ENCODE measurements at places on chromosomes 5 and 9.

DNA sequence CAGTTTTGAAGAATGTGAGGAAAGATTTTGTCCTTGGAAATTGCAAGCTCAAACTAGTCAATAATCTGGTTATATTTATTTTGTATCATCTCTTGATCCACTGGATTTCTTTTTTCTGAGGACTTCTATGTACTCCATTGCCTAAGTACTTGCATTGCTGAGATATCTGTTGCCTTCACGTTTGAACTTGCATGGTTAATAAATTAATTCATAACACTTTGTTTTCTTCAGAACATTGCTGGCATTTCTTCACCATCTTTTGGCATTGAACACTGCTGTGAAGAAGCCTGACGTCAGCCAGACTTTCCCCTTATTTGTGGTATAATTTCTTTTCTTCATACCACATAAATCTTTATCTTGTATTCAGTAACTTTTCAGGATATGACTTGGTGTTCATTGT is 246.0 kb upstream of the KIF2A start:
- H3K27me3 ChIP-seq, result peaks cover 5% of the 10 kb centered on the region
- no peak for DNase-seq
- no peaks in the 10 kb centered on the region for H3K36me3 ChIP-seq
- H3K4me1 ChIP-seq, result no peaks in the 10 kb centered on the region
- H3K4me3 ChIP-seq, result no peak overlapping the region

DNA sequence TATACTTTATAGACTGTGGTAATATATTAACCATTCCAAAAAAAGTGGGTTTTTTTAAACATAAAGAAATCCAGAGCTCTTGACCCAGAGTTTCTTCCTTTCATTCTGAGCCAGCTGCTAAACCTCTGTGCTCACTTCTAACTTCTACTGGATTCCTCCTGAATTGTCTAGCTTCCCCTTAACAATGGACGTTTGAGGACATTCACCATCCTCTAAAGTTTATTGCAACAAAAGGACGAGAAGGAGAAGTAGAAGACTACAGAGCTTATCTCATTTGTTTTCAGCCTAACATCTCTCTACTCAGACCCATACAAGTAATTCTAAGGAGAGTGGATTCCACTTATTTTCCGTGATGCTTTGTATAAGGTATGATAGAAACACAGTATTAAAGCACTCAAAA is 284.2 kb downstream of the MAST4 start:
- H3K36me3 ChIP-seq, result no peaks in the 10 kb centered on the region
- no peaks in the 10 kb centered on the region for H3K27me3 ChIP-seq
- no peak for DNase-seq
- H3K4me3 ChIP-seq, result no peak overlapping the region
- no peak overlapping the region for H3K27ac ChIP-seq

- no peaks in the 10 kb centered on the region for H3K27me3 ChIP-seq
- H3K4me3 ChIP-seq, result no peak overlapping the region
- no peaks in the 10 kb centered on the region for H3K4me1 ChIP-seq
- DNase-seq, result no peak
- H3K27ac ChIP-seq, result no peak overlapping the region
- no peaks in the 10 kb centered on the region for H3K36me3 ChIP-seq
These were observed 63.8 kb upstream of the RARS1 start for GRCh38 chr5:168422431-168422830.

- H3K36me3 ChIP-seq, result peaks cover 3% of the 10 kb centered on the region
- H3K27ac ChIP-seq, result no peak overlapping the region
- no peaks in the 10 kb centered on the region for H3K27me3 ChIP-seq
These were observed 81.9 kb downstream of the MED27 start for GRCh38 chr9:131997779-131998178.

- H3K4me1 ChIP-seq, result no peaks in the 10 kb centered on the region
- no peaks in the 10 kb centered on the region for H3K36me3 ChIP-seq
- H3K4me3 ChIP-seq, result no peak overlapping the region
- H3K27me3 ChIP-seq, result no peaks in the 10 kb centered on the region
- H3K27ac ChIP-seq, result no peak overlapping the region
These were observed 393.8 kb upstream of the MEF2C start for GRCh38 chr5:89276566-89277305.

GRCh38 chr9:114233491-114234185 is 78.3 kb downstream of the COL27A1 start:
- DNase-seq, result peak; percentile 88
- no peaks in the 10 kb centered on the region for H3K36me3 ChIP-seq
- no peak overlapping the region for H3K4me3 ChIP-seq
- H3K27me3 ChIP-seq, result no peaks in the 10 kb centered on the region
- no peaks in the 10 kb centered on the region for H3K4me1 ChIP-seq

DNA sequence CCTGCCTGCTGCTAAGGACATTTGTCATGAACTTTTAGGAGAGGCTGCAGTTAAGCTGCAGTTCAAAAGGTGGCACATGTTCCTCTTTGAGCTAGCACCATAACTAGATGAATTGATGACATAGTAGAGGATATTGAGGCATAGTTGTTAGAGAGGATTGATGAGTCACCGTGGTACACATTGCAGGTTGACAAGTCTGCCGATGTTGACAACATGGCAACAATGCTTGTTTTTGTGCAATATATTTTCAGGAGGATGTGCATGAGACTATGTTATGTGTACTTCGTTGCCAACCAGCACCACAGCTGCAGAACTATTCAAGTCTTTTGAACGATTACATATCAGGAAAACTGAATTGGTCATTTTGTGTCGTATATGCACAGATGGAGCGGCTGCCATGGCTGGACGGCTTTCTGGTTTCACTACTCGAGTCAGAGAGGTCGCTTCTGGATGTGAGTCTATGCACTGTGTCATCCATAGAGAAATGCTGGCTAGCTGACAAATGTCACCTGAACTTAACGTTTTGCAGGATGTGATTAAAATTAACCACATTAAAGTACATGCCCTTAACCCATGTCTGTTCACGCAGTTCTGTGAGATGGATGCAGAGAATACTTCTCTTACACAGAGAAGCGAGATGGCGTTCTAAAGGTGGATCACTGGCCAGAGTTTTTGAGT is 24.2 kb downstream of the ANP32B start:
- no peaks in the 10 kb centered on the region for H3K4me1 ChIP-seq
- H3K27ac ChIP-seq, result no peak overlapping the region
- peaks cover 52% of the 10 kb centered on the region for H3K36me3 ChIP-seq

GRCh38 chr9:19154135-19154612 is 26.9 kb upstream of the PLIN2 start:
- no peak overlapping the region for H3K27ac ChIP-seq
- H3K4me3 ChIP-seq, result no peak overlapping the region
- H3K27me3 ChIP-seq, result no peaks in the 10 kb centered on the region
- no peaks in the 10 kb centered on the region for H3K4me1 ChIP-seq
- DNase-seq, result no peak
- H3K36me3 ChIP-seq, result no peaks in the 10 kb centered on the region

DNA sequence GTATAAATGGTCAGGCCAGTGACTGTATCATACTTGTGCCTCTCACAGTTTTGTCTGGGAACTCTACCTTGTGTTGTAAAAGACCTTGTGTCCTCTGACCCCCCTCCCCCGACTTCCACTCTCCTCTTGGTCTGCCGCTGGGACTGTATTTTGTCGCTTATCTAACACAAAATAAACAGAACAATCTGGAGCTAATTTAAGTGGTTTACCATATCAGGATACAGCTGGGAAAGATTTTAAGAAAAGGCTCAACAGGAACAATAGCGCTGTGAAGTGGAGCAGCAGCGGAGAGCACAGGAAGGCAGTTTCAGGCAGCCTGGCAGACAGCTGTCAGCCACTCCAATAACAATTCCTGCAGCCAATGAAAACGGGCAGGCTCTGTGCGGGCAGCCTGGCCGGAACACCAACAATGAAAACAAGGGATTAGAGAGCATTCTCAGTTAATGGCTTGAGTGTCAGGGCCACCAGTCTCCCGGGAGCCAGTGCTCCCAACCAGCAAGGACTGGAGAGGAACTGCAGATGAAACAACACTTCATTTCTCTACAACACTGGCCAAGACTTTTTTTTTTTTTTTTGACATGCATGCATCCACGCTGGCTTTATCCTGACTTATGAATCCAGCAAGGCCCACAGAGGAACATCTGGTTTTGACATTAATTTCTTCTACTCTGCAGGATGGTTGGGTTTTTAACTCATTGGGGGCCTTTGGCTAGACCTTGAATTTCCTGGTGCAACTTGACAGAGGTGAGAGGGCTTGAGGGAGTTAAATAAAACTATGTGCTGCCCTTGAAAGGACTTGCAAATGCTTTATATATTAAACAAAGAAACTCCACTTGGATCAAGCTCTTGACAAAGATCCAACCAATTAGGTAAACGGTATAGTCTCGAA is 76.7 kb downstream of the ARSB start:
- no peak overlapping the region for H3K4me3 ChIP-seq
- peak; percentile 98 for DNase-seq
- peak overlapping the region; percentile 71 for H3K27ac ChIP-seq
- no peaks in the 10 kb centered on the region for H3K36me3 ChIP-seq
- no peaks in the 10 kb centered on the region for H3K27me3 ChIP-seq

DNA sequence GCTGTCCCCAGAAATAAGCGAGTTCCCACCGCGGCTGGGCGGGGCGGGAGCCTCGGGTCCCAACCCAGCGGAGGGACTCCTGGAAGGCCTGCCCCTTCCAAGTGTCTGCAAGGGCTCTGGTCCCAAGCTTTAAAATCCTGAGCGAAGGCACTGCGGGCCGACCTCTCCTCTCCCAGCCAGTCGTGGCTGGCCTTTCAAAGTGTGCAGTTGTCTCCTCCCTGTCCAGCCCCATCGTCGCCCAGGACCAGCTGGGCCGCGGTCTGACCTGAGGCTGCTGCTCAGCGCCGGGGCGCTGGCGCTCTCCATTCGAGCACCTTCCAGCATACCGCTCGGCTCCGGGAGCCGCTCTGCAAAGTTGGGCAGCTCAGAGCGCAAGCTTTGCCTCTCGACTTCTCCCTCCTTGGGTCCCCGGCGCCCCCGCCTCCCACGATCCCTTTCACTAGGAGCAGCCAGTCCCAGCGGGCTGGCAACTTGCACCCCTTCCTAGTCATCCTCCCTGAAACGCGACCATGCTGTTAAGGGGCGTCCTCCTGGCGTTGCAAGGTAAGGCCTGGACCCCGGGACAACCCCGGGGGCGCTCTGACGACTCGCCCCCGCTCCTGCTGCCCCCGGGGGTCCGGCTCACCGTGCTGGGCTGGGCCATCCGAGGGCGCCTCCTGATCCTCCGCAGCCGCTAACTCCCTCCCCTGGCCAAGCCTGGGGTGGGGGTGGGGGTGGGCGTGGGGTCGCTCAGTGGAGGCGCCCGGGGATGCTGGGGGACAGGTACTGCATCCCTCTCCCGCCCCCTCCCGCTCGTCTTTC is at the start of gene MAMDC2:
Gene MAMDC2, plus strand, starts transcription at position 160 of the 801 bp plus-strand sequence. Its CDS starts 350 bp downstream, at position 510.
- H3K27ac ChIP-seq, result peak within 1 kb of the TSS; percentile 52
- H3K27me3 ChIP-seq, result no peaks in the 10 kb centered on the region
- DNase-seq, result peak; percentile 53
- peaks cover under 1% of the 10 kb centered on the region for H3K4me1 ChIP-seq
- peak within 1 kb of the TSS; percentile 37 for H3K4me3 ChIP-seq
- H3K36me3 ChIP-seq, result no peaks in the 10 kb centered on the region

GRCh38 chr5:134101686-134102439 is 12.6 kb upstream of the TCF7 start:
- peaks cover 5% of the 10 kb centered on the region for H3K4me1 ChIP-seq
- no peaks in the 10 kb centered on the region for H3K27me3 ChIP-seq
- H3K27ac ChIP-seq, result no peak overlapping the region
- H3K4me3 ChIP-seq, result no peak overlapping the region

DNA sequence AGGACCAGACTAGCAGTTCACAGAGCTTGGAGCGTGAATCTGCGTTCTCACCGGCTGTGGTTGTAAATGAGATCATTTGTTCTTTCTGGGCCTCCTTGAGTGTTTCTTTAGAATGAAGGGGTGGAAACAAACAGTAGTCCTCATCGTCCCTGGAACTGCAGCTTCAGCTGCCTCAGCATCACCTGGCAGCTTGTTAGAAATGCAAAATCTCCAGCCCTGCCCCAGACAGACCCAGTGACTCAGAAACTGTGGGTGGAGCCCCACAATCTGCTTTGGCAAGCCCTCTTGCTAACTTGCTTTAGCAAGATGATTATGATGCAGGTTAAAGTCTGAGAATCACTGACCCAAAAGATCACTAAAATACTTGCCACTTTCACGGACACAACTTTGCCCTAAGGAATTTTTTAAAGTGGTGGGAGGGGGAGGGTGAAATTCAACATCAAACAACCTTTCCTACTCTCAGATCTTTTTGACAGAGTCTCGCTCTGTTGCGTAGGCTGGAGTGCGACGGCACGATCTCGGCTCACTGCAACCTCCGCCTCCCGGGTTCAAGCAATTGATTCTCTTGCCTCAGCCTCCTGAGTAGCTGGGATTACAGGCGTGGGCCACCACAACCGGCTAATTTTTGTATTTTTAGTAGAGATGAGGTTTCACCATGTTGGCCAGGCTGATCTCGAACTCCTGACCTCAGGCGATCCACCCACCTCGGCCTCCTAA is 86.0 kb downstream of the BRINP1 start:
- H3K27ac ChIP-seq, result no peak overlapping the region
- no peak for DNase-seq
- H3K36me3 ChIP-seq, result no peaks in the 10 kb centered on the region
- no peaks in the 10 kb centered on the region for H3K4me1 ChIP-seq
- peaks cover 8% of the 10 kb centered on the region for H3K27me3 ChIP-seq

- H3K27ac ChIP-seq, result no peak overlapping the region
- H3K4me1 ChIP-seq, result no peaks in the 10 kb centered on the region
- DNase-seq, result no peak
These were observed 1258.6 kb downstream of the CDH12 start for GRCh38 chr5:21594566-21594965.

GRCh38 chr5:178411083-178411482 is 178.5 kb upstream of the PHYKPL start:
- DNase-seq, result no peak
- H3K4me3 ChIP-seq, result no peak overlapping the region
- no peaks in the 10 kb centered on the region for H3K36me3 ChIP-seq
- no peaks in the 10 kb centered on the region for H3K4me1 ChIP-seq
- no peak overlapping the region for H3K27ac ChIP-seq

DNA sequence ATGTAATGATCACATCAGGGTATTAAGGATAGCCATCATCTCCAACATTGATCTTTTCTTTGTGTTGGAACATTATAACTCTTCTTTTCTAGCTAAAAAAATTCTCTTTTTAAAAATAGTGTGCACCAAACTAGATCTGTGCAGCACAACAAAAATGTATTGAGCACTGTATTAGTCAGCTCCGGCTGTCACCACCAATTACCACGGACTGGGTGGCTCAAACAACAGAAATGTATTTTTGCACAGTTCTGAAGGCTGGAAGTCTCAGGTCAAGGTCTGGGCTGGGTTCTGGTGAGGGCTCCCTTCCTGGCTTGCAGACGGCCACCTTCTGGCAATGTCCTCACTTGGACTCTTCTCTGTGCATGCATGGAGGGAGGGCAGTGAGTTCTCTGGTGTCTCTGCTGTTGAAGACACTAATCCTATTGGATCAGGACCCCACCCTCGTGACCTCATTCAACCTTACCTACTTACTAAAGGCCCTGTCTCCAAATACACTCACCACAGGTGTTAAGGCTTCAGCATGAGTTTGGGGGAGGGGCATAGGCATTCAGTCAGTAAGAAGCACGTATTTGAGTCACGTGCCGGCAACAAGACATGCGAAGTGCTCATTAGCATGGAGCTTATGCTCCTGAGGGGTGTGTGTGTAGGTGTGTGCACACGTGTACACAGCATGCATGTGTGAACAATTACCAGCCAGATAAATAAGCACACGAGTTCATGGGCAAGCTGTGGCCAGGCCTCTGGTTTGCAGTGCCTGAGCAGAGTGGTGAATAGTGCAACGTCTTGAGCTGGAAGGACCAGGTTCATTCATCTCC is 89.4 kb upstream of the SH3PXD2B start:
- H3K36me3 ChIP-seq, result no peaks in the 10 kb centered on the region
- no peak overlapping the region for H3K4me3 ChIP-seq
- peaks cover 6% of the 10 kb centered on the region for H3K4me1 ChIP-seq

Data from lung (tissue), 17 donors.